Endothelial cell of umbilical vein (primary cell): ENCODE measurements at places on chromosomes 6 and 20. TPM values are rescaled to one million over a fixed set of nuclear protein-coding genes. Genes with fewer than 3 reads are reported as not detected.

GRCh38 chr6:134020071-134020470, 32.4 kb downstream of the SLC2A12 start:
- no peak for DNase-seq

EDN1 gene
- 492 and 498 TPM in 2 replicates for polyA plus RNA-seq

- DNase-seq, result no peak
These were observed 107.5 kb downstream of the SESN1 start for GRCh38 chr6:108987156-108987555.

- DNase-seq, result no peak
These were observed 109.0 kb downstream of the FUT9 start for GRCh38 chr6:96124778-96125177.

LY86 gene
- polyA plus RNA-seq, result not detected in 2 replicates

- DNase-seq, result no peak
These were observed 128.1 kb downstream of the CEBPB start for GRCh38 chr20:50318710-50319109.

DNA sequence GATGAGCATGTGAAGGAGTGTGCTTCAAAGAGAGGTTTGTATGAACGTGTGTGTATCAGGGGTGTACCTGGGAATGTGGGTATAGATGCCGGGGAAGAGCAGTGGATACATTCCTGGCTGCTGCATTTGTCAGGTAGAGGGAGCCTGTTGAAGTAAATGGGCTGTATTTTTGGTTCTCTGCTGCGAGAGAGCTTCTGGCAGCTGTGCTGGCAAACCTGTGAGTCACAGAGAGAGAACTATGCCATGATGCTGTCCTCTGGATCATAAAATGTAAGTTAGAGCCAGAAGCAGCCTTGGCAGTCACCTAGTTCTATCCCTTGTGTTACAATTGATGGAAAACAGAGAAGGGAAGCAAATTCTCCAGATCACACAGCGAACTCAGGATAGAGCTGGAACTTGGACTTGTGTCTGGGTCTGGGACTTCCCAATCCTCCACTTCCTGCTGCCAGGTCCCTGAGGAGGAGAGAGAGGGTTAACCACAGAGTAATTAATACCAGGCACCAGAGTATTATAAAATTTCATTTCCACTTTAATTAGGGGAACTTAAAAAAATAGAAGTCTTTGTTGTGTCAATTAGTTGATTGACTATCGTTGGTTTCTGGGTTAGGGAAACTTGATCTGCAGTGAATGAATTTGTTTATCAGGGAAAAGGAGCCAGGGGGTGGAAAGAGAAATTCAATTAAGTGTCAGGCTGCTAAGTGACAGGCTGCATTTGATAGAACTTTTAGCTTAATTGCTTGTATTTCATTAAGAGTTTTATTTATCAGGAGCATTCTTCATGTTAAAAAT, 41.1 kb upstream of the GTSF1L start:
- no peak for DNase-seq

- DNase-seq, result no peak
These were observed 34.5 kb upstream of the CST7 start for GRCh38 chr20:24914388-24915241.

GRCh38 chr6:1986454-1987243, 258.8 kb downstream of the GMDS start:
- peak; percentile 6 for DNase-seq
